Muscle of arm (tissue), 14 donors: ENCODE measurements at places on chromosomes 16 and 17. TPM values are rescaled to one million over a fixed set of nuclear protein-coding genes. Genes with fewer than 3 reads are reported as not detected.

DNA sequence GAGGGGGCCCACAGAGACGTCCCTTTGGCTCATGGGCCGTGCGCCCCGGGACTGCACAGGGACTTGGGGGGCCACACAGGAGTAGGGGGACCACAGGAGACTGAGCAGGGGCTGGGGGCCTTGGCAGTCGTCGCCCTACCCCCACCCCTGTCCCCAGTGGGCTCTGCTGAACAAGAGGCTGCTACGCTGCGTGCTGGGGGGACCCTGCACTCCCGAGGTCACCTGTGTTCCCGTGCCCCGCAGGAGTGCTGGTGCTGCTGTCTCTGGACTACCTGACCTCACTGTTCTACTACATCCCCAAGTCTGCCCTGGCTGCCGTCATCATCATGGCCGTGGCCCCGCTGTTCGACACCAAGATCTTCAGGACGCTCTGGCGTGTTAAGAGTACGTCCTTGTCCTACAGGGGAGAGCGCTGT lies 14.4 kb upstream of the RNF213 start:
- no peak for DNase-seq

GRCh38 chr16:68719993-68720489 lies 17.1 kb upstream of the CDH1 start:
- no peak for DNase-seq

The PNMT gene
- polyA plus RNA-seq, result 4.5 TPM

The NKD1 gene
- 7.0 TPM for polyA plus RNA-seq

The SCARF1 gene
- polyA plus RNA-seq, result 7.8 TPM

DNA sequence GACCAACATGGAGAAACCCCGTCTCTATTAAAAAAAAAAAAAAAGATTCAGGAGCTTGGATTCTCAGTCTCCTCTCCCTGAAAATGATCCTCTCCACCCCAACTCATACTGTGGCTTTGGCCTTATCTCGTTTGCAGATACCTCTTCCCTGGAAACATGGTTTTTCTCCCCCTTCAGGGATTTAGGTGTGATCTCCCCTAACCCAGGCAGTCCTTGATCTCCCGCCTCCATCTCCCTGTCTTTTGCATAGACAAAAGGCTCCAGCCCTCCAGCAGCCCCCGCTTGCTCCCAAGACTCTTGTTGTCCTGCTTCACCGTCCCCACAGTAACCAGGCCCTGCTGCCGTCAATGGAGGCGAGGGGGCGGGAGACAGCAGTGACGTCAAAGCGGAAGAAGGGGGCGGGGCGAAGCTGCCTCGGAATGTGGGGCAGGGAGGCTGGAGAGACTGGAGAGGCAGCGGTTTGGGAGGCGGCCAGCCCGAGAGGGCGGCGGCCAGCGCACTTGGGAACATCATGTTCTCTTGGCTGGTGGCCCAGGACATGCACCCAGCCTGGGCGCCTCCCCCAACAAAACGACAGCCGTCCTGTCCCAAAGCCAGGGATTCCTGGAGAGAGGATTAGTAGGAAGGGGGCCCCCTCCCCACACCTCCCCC lies 1.9 kb upstream of the PER1 start:
- peak; percentile 100 for DNase-seq

DNA sequence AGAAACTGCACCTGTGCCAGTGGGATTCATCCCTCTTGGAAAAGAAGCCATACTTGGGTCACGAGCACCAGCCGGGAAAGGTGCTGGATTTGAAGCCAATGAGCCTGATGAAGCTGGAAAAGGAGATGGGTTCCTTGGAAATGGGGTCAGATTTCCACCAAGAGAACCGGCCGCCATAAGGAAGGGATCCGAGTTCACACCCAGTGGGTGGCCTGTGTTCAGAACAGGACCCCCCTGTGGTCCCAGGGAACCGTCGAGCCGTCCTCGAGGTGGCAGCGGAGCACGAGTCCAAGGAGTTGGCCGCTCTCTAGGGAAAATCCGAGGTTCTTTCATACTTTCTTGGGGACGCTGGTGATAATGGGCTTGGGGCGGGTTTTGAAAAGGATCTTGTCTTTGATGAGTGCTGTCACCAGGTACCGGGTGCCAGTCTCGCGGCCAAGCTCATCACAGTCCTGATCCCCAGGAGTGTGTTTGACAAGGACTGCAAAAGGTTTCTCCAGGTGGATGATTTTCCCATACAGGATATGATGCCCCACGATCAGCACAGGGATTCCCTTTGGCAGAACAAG lies 12.2 kb downstream of the CHTF8 start:
- DNase-seq, result no peak

The CPPED1 gene
- 8.3 TPM for polyA plus RNA-seq

- DNase-seq, result no peak
Measured at GRCh38 chr16:86984991-86985647, 332.1 kb downstream of the C16orf95 start.

DNA sequence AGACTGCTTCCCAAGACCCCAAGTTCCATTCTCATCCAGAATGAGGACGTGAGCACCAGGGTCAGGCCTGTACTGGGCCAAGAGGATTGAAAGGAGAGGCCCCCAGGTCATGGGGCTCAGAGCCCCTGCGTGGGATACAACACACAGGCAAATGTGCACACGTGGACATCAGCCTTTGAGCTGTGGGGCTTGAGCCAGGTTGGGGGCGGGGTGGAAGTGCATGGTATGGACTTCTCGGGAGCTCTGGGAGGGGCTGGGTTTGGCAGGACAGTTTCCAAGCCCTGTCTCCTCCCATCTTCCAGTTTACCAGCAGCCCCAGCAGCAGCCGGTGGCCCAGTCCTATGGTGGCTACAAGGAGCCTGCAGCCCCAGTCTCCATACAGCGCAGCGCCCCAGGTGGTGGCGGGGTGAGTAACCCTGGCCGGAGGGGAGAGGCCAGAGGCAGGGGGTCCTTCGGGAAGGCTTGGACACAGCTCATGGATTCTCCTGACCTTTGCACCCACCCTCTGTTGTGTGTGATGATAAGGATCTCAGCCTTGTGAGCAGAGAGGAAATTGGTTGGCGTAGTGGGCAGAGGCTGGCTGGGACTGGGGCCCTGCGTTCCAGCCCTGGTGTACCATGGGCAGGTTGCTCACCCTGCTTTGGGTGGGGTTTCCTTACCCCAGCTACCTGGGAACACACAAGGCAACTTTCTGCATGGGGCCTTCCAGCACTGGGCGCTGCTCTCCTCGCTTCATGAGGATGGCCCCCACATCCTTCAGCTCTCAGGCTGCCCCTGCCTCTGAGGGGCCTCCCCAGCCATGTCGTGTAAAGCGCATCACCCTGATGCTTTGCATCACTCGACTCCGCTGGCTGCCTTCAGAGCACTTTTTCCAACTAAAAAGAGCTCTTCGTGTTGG lies 10.4 kb upstream of the LASP1NB start:
- DNase-seq, result no peak

DNA sequence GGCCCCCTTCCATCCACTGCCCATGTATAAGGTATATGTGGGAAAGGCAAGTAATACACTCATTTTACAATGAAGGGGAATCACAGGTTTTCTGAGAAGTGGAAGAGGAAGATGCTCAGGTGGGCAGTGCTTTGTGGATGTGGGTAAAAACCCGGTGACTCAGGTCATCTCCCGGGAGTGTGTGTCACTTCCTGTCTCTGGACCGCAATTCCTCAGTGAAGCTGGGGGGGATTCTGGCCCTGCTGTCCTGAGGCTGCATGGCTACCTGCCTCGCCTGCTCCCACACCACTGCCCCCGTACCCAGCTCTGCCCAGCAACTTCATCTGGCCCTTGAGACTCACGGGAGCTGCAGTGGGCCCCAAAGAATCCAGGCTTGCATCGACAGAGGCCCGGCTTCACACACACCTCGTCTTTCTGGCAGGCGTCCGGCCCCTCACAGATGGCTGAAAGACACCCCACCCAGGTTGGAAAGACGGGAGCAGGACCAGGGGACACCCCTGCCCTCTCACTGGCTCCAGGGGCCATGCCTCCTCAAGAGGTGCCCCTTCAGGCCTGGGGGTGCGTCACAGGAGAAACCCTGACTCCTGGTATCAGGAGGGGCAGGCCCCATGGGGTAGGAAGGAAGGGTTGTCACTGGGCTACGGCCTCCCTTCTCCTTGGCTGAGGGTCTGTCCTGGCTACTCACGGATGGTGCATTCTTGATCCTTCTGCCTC lies 882 bp downstream of the SCARF1 start:
- no peak for DNase-seq

- DNase-seq, result no peak
Measured at GRCh38 chr17:37506678-37507077, 17.0 kb downstream of the DUSP14 start.

The KRT33A gene
- polyA plus RNA-seq, result not detected

DNA sequence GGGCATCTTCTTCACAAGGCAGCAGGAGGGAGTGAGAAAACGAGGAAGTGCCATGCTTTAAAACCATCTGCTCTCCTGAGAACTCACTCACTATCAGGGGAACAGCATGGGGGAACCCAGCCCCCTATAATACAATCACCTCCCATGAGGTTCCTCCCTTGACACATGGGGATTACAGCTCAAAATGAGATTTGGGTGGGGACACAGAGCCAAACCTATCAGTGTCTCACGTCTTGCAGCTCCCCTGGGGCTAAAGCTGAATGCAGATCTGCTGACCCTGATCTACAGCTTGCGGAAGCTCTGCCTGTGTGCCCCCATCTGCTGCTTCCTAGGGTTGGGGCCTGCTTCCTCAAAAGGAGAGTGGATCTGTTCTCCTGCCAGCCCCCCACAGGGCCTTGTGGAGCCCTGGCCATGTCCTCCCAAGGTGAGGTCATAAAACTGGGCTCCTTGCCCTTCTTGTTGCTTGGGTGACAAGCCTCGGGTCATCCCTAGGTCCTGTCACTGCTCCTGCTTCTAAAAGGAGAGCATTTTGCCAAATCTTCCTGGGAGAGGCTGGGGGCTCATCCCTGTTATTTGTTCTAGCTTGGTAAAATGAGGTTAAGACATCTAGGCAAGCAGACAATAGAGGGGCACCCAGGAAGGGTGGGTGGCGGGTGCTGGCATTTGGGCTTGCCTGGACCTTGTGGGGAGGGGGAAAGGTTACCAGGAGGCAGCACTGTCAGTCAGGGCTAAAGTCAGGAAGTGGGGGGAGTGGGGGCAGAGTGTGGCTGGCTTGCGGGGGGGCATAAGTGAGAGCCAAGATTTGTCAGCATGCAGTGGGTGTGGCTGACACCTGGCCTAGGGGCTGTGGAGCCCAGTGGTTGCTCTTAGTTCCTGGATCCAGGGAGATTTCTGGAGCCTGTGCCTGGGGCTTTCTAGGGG lies 16.0 kb downstream of the KRT33A start:
- no peak for DNase-seq

DNA sequence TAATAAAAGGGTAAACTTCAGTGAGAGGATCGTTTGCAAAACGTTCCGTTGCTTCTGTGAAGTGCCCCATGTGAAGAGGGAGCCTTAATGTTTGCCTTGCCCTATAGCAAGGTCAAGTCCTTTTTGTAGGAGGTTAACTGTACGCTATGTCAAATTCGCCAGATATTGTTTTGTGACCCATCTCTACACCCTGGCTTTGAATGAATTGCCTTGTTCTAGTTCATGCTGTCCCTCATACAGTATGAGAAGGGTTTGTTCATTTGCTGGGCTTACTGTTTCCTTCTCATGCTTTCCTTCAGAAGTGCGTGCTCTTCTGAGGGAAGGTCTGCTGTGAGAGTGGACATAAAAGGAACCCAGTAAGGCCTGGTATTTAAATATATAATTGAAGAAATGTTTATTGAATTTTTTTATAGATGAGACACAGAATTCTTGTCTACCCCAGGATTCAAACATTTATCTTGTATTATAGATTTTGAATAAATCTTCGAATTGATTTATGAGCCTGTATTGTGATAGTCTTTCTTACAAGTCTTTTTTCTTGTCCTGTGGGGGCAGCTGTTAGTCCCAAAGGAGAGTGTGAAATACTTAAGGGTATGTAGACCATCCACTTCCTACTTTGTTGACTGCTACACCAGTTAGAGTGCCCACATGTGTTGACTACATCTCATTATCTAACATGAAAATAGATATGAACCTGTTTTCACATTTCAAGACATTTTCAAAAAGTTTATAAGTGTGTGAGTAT lies 1.7 kb downstream of the MAP3K3 start:
- no peak for DNase-seq

- DNase-seq, result no peak
Measured at GRCh38 chr16:88200896-88201185, 181.9 kb upstream of the ZNF469 start.

DNA sequence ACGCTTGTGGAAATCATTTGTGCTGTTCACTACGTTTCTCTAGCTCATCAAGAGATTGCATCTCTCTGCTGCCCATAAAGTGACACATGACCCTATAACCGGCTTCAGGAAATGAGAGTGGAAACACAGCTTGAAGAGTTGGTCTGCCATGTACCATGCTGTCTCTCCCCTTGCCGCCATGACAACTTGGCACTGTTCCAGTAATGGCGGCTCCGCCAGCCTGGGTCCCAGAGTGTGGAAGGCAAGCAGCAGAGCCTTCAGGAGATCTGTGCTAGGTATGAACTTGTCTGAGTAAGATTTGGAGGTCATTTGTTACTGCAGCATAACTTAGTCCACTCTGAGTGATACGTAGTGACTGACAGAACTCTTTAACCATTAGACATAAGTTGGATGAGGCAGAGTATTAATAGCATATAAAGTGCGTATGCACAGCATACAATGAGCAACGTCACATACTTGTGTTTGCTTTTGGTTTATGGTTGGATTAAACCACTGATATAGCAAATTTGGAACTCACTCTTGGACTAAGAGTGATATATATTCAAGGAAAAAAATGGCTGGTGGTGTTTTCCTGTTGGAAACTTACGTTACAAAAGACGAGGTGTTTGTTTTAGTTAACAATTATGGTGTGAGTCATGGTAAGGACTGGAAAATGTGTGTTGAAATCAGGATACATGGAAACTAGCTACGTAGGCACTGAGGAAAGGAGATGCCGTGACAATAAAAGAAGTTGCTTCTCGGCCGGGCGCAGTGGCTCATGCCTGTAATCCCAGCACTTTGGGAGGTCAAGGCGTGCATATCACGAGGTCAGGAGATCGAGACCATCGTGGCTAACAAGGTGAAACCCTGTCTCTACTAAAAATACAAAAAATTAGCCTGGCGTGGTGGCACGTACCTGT lies 24.4 kb upstream of the PMP22 start:
- no peak for DNase-seq

The PRAC1 gene
- polyA plus RNA-seq, result not detected

DNA sequence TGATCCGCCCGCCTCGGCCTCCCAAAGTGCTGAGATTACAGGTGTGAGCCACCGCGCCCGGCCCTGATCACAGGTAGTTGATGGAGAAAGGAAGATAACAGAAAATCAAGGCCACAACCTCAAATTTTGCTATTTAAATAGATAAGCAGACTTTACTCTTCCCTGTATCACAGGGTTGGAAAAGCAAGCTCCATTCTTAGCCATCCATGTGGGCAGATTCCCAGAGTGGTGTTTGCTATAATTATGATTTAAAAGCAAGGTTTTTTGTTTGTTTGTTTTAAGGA lies 44.4 kb downstream of the TUBD1 start:
- no peak for DNase-seq

- DNase-seq, result no peak
Measured at GRCh38 chr17:19333736-19334290, 28.7 kb downstream of the B9D1 start.

The B9D1 gene
- not detected for polyA plus RNA-seq

The KCNJ16 gene
- 0.36 TPM for polyA plus RNA-seq

- DNase-seq, result no peak
Measured at GRCh38 chr17:19755392-19755791, 7.3 kb upstream of the ALDH3A1 start.
